NCI-H524 treated with DMSO at 0.1 percent for 48 hours (cell line): ENCODE measurements at places on chromosomes 5 and 9.
A peak's percentile ranks its signal among the peaks of the same experiment; 100 is the strongest.

DNA sequence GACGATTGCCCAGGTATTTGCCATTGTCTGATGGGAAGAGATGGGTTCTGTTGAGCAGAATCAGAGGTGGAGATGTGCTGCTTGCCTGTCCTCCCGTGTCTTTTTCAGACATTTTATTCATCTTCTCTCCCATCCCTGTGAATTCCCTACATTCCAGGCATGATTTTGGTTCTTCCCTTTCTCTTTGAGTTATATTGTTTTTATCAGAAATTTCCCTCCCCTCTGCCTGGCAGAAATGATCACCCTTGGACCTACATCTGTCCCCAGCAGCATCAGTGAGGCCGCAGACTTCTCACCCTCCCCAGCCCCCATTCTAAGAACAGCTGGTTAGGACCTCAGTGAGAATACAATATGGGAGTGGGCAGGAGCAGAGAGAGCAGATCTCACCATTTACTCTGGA, 640.2 kb downstream of the CCDC171 start:
- DNase-seq = no peak

DNA sequence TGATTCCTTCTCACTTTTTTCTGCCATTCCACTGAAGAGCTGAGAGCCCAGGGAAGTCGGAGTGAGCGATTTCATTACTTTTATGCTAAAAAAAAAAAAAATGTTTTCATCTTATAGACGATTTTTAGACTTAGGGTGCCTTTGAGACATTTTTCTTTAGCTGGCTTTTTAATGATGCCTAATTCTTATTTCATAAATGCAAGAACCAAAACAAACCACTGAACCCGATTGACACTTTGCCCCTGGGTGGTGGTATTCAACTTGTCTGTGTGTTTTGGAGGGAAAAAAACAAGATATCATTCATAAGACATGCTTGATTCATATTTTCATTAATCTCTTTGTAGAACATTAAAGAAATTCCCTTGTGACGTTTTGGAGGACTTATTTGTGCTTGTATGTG, 2.4 kb downstream of the TLE4 start:
- DNase-seq = no peak

DNA sequence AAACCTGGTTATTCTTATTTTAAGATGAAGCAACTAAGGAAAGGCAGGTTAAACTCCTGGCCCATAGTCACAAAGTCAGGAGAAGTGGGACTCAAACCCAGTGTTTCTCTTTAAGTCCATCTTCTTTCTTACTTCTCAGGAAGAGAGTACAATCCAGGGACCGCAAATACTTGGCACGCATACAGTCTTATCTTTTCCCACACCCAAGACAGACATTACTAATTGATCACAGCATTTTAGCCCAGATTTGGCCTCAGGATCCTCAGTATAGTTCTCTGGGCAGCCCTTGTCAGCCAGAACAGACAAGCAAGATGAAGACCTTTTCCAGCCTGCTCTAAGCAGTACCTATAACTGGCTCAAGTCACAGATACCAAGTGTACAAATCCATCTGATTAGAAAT, 125.5 kb upstream of the RAI14 start:
- no peak for DNase-seq

DNA sequence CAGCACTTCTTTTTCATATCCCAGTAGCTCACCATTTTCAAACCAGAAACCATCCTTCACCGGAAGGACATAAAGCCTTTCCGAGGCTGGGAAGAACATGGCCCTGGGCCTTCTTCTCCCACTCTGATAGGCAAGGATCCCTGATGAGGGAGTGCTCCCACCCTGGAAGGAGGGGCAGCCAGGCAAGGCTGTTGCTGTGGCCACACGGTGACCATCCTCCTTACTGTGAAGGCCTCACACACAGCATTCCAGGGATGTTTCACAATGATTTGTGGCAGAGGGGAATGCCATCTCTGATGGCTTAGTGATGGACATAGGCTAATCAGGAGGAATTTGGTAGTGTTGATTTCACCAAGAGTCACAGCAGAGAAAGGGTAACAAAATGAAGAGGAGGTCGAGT, 130.7 kb downstream of the ADAMTS12 start:
- DNase-seq = no peak

DNA sequence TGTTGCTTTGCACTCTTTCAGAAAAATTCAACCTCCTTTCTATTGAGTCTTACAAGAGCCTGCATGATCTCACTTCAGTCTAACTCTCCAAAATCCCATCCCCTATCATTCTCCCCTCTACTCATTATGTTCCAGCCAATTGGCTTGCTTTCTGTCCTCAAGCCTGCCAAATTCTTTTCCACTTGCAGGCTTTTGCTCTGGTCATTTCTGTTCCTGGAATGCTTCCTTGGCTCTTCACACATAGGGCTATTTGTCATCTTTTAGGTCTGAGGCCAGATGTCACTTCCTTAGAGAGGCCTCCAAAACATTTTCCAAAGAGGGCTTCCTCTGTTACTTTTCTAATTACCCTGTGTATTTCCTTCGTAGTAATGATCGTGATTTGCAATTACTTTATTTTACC, 11.8 kb upstream of the CHD1 start:
- DNase-seq = no peak

GRCh38 chr9:98809311-98810101, 2.0 kb downstream of the GALNT12 start:
- peak; percentile 56 for DNase-seq

GRCh38 chr5:108334225-108334624, 47.7 kb downstream of the FBXL17 start:
- no peak for DNase-seq

- DNase-seq = no peak
Measured at GRCh38 chr5:40681363-40682153, 1.8 kb downstream of the PTGER4 start.

- DNase-seq = no peak
Measured at GRCh38 chr5:107313921-107314320, 356.8 kb downstream of the EFNA5 start.

DNA sequence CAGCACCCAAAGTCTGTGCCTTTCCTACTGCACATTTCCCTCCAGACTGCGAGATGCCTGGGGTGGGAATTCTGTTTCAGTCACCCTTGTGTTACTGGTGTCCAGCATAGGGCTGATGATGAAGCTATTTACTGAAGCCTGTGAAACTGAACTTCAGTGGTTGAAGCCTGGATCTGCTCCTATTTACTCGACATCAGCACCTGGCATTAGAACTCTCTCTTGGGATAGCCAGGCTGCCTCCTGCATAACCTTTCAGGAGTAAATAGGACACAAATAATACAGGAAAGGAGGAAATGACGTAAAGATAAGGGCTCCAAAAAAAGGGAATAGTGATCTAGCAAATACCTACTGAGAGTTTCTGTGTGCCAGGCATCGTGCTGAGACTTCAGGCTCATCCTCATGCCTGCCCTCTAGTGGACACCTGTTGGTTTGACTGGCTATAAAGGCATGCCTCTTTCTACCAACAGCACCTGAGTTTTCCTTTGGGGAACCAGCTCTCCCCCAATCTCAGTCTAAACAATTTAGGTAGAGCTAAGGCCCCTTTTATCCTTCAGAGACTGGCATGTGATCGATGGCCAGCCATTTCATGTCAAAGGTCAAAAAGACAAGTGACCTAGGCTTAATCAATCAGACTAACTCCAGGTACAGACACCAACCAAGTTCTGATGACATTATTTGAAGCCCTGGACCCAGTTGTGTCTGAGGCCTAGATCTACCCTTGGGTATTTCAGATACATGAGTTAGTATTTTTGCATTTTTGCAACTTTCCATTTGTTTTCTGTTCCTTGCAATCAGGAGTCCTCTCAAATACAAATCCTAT, 192.1 kb upstream of the TRIM32 start:
- DNase-seq = no peak

GRCh38 chr5:169999621-170000020, 19.3 kb upstream of the INSYN2B start:
- DNase-seq = peak; percentile 15

- no peak for DNase-seq
Measured at GRCh38 chr9:87725356-87725899, 491 bp upstream of the CTSL start.

- peak; percentile 10 for DNase-seq
Measured at GRCh38 chr5:126054577-126055347, 368.4 kb upstream of the GRAMD2B start.

DNA sequence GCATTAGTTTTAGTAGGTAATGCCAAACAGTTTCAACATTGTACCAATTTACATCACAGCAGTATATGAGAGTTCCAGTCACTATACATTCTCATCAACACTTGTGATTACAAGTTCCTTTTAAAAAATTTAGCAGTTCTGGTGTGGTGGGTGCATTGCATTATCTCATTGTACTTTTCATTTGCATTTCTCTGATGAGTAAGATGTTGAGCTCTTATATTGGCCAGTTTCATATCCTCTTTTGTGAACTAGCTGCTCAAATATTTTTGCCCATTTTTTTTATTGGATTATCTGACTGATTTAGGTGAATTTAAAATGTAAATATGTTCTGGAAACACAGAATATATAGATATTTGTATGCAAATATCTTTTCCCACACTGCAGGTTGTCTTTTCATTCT, 160.9 kb upstream of the NR3C1 start:
- no peak for DNase-seq

DNA sequence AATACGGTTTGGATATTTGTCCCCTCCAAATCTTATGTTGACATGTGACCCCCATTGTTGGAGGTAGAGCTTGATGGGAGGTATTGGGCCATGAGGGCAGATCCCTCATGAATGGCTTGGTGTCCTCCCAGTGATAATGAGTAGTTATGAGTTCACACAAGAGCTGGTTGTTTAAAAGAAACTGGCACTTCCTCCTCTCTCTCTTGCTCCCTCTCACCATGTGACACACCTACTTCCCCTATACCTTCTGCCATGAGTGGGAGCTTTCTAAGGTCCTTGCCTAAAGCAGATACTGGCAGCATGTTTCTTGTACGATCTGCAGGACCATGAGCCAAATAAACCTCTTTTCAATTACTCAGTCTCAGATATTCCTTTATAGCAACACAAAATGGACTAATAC, 132.0 kb downstream of the PIK3R1 start:
- no peak for DNase-seq

- DNase-seq = no peak
Measured at GRCh38 chr5:6484899-6485298, 36.2 kb downstream of the UBE2QL1 start.

GRCh38 chr5:65161655-65162054, 320.1 kb downstream of the ADAMTS6 start:
- DNase-seq = no peak

DNA sequence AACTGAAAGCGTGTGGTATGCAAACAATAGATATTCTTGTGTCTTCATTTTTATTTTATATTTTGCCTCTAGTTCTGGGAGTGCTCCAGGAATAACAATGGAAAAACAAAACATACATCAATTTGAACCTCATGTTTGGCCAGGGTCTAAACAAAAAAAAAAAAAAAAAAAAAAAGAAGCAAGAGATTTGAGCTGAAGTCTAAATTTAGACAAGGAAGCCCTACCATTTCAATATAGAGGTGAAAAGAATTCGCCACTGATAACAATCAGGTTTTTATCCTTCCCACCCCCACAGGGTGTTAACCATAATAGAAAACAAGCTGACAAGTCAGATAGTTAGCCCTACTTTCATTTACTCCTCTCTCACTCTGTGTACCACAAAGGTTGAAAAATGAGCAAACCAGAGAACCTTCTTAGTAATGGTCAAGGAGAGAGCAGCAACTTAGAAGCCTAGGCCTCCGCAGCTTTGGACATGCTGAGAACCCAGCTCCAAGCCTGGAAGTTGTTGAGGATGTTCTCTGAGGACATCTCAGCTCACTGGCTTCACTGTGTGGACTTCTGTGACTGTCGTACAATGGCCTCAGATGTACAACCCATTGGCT, 118.2 kb upstream of the HMHB1 start:
- DNase-seq = no peak
